ENCODE measurements at places on chromosomes 1 and 21.
A peak's percentile ranks its signal among the peaks of the same experiment; 100 is the strongest.

- DNase-seq, result no peak
These were observed 50.4 kb downstream of the CD34 start for GRCh38 chr1:207860531-207860930.

GRCh38 chr1:246776923-246777322 lies 52.7 kb downstream of the SCCPDH start:
- no peak for DNase-seq

DNA sequence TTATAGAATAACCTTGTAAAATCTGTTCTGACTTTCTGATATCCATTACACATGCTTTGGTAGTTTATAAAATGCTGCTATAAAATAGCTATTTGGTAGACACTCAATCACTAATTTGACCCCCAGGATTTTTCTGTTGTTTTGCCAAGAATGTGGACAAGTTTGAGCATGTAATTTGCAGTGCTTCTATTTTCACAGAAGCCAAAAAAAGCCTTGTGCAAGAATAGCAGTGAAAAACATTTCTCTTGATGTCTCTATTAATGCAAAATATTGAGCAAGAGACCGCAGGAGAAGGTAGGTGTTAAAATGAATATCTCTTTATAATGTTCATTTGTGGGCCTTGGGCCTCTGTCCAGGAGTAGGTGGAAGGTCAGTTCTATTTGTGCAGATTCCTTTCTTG lies 22.5 kb downstream of the MAP3K7CL start:
- DNase-seq, result peak; percentile 47

GRCh38 chr1:17630986-17631385 lies 91.5 kb downstream of the ARHGEF10L start:
- DNase-seq, result no peak

- no peak for DNase-seq
These were observed 47.7 kb downstream of the ELAVL4 start for GRCh38 chr1:50156241-50157010.

DNA sequence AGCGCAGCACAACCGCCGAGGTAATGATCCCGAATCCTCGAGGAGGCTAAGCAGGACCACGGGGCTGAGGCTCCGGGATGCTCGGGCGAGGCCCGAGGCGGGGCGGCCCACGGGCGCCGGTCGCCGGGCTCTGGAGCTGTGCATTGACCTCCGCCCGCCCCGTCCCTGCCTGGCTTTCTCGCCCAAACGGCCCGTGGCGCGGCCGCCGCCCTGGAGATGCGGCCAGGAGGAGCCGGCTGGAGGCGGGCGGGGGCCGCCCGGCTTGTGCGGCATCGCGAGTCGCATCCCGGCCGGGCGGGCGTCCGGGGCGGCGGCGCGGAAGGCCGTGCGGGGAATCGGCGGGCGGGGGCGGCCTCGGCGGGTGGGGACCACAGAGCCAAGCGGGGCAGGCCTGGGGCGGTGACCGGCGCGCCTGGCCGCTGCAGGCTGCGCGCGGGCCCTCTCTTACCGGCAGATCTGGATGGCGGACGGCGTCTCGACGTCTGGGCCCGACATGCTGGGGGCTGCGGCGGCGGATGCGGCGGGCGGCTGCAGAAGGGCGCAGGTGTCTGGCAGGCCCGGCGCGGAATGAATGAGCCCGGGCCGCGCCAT lies 663 bp downstream of the ACOT7 start:
- no peak for DNase-seq

DNA sequence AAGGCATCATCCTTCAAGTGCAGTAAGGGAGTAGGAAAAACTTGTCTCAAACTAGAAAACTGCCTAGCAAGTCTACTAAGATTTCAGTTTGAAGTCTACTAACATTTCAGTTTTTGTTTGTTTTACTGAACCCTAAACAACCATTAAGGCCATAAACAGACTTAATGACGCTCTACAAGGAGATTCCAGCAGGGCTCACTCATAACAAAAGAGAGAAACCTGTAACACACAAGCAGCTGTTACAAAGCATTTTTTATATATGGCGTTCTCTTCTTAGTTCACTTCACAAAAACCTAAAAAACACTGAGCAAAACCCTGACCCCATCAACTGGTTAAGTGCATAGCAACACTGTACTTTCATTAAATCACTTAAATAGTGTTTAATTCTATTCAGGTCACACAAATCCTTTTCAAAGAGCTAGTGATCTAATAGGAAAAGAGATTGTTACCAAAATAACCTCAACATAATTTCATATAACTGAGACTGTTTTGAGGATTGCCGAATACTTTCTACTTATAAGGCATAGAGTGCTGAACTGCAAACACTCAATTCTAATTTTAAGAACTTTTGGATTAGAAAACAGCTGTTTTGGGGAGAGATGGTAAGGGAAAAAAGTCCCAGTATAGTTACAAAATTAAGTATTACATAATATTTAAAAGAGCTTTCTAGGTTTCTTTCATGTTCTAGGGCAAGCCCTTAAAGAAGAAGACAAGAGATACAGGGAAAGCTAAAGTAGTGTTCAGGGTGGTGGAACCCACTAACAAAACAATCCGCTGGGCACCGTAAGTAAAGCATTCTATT lies 1.4 kb downstream of the B3GALNT2 start:
- no peak for DNase-seq

DNA sequence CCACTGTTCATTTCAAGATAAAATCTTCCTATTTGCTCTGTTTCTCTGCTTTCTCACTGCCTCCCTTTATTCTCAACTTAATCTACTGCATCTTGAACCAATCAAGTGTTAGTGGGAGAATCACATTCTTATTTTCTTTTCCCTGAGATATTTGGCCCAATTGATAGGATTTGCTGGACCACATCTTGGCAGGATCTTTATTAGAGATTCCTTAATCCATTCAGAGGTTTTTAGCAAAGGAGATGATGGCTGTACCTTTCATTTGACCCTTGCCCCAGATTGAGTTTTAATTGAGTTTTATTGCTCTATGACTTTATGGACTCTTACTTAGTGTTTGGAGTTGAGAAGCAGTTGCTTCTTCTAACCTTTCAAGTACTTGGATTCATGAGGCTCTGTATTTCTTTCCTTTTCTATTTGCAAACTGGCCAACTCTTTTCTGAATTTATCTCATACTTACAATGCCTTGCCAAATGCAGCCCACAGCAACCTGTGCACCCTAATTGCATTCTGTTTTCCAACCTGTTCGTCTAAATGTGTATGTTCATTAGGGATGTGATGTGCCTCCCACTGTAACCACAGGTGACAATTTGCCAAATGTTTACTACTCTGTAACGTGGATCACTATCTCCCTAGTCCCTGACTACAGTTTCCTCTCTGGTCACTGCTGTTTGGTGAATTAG lies 274.8 kb upstream of the KAZN start:
- no peak for DNase-seq

GRCh38 chr1:100469578-100469977 lies 68.4 kb upstream of the GPR88 start:
- DNase-seq, result no peak

- peak; percentile 26 for DNase-seq
These were observed 184.8 kb downstream of the BRINP2 start for GRCh38 chr1:177355575-177355974.

- no peak for DNase-seq
These were observed 43.0 kb downstream of the TRIM33 start for GRCh38 chr1:114468047-114468446.

GRCh38 chr1:16677552-16678431 lies 11.0 kb upstream of the RNU1-3 start:
- peak; percentile 74 for DNase-seq

GRCh38 chr21:36917471-36918158 lies 48.9 kb downstream of the HLCS start:
- peak; percentile 66 for DNase-seq

GRCh38 chr1:29812408-29813135 lies 576.2 kb downstream of the PTPRU start:
- DNase-seq, result no peak

- DNase-seq, result no peak
These were observed 15.0 kb downstream of the COL6A1 start for GRCh38 chr21:45996311-45997204.

- DNase-seq, result no peak
These were observed 346.5 kb upstream of the PLD5 start for GRCh38 chr1:242870966-242871365.

GRCh38 chr1:214380986-214381695 lies 100.2 kb downstream of the SMYD2 start:
- DNase-seq, result no peak

DNA sequence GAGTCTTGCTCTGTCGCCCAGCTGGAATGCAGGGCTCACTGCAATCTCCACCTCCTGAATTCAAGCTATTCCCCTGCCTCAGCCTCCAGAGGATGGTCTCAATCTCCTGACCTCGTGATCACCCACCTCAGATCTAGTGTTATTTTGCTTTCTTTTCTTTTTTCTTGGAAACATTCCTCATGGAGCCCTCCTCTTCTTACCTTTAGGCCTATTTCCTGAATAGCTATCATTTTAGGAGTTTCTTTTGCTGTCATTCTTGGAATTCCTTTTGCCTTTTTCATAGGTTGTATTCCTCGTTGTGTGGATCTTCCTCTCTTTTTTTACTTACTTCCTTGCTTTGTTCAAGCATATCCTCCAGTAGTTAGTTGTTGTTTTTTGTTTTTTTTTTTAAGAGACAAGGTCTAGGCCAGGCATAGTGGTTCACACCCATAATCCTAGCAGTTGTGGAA lies 173.8 kb downstream of the RASAL2 start:
- DNase-seq, result peak; percentile 56

DNA sequence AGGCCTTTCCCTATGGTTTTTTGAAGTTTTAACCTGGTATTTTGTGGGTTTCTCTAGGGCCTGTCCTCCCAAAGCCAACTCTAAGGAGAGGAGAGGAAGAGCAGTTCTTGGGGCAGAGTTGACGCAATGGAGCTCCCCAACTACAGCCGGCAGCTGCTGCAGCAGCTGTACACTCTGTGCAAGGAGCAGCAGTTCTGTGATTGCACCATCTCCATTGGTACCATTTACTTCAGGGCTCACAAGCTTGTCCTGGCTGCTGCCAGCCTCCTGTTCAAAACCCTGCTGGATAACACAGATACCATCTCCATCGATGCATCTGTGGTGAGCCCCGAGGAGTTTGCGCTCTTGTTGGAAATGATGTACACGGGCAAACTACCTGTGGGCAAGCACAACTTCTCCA lies 38.2 kb downstream of the ZBTB40 start:
- DNase-seq, result no peak

DNA sequence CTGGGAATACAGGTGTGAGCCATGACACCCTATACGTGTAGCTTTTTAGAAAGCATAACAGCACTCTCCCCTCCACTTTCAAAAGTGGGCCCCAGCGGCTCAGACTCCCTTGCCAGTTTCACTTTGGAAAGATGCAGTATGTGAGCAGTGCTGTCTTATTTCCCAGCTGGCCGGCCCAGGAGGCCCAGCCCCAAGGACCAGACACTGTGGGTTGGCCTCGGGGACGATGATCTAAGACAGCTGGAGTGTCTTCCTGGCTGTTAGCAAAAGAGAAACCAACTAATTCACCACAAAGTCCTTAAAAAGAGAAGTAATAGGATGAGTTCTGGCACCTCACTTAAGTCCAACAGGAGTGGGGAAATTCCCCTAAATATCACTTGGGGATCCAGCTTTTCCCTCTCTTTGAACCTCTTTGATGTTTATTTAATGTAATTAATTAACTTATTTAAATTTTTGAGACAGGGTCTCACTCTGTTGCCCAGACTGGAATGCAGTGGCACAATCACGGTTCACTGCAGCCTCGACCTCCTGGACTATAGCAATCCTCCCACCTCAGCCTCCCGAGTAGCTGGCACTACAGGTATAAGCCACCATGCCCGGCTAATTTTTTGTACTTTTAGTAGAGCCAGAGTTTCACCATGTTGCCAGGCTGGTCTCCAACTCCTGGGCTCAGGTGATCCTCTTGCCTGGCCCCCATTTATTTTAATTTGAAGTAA lies 17.6 kb upstream of the CLIC4 start:
- DNase-seq, result peak; percentile 94

DNA sequence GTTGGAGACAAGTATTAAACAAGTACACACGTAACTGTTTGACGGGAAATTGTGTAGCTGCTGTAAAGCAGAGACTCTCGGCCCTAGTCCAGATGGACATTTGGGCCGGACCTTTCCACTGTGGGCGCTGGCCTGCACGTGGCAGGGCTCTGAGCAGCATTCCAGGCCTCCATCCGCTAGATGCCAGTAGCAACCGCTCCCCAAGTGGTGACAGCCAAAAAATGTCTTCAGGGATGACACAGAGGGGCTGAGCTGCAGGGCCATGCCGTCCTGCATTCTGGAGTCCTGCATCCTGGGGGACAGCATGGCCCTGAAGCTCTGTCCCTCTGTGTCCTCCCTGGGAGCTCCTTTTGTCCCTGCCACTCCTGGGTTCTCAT lies 24.8 kb downstream of the A3GALT2 start:
- no peak for DNase-seq

DNA sequence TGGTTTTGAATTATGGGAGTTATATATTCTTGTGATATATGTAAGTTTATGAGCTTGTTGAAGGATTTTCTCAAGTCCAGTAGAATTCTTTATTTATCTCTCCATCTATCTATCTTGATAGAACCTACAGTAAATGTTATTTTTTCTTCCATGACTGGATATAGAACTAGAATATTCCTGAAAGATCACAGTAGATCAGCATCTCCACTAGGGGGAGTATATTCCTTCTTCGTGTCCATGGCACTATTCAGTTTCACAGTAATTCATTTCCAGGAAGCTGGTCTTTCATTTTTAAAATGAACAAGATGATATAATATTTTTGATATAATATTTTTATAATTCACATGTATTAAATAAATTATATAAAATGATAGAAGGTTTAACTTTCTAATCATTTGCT lies 18.8 kb downstream of the TMPRSS15 start:
- DNase-seq, result peak; percentile 31

DNA sequence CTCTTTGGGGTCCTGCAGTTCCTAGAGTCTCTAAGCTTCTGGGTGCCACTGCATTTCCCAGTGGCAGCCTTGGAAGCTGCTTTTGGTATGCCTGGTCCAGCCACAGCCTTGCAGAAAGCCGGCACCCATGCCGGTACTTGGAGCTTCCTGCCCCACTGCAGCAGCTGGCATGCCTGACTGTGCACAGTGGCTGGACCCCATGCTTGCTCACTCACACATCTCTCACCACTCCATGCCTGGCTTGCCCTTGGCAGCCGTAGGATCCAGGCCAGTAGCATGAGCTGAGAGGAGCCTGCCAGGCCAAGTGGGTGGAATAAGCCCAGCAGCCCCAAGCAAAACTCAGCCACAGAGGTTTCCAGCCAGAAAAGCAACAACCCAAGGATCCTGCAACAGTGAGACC lies 20.3 kb upstream of the FNBP1L start:
- DNase-seq, result no peak

- no peak for DNase-seq
These were observed 59.3 kb upstream of the ID3 start for GRCh38 chr1:23618586-23619083.

DNA sequence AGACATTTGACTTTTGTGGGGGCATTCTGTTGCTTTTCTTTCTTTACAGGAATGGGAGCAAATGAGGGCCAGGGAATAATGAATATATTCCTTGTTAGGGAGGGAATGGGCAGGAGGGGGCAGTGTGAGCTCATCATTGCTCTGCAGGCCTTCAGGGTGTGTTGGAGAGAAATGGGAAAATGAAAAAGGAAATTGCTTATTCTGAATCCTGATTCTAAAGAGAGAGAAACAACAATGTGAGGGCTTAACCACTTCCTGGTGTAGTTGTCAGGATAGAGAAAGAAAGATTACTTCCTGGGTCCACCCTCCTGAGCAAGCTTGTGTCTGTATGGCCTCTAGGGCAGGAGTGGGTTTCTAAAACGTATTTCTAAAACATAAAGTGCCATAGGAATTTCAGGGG lies 28.3 kb downstream of the VANGL2 start:
- peak; percentile 63 for DNase-seq

GRCh38 chr1:218299416-218299815 lies 14.3 kb downstream of the RRP15 start:
- DNase-seq, result peak; percentile 77
